GM18507 (cell line): ENCODE measurements at places on chromosomes 2 and 18.

DNA sequence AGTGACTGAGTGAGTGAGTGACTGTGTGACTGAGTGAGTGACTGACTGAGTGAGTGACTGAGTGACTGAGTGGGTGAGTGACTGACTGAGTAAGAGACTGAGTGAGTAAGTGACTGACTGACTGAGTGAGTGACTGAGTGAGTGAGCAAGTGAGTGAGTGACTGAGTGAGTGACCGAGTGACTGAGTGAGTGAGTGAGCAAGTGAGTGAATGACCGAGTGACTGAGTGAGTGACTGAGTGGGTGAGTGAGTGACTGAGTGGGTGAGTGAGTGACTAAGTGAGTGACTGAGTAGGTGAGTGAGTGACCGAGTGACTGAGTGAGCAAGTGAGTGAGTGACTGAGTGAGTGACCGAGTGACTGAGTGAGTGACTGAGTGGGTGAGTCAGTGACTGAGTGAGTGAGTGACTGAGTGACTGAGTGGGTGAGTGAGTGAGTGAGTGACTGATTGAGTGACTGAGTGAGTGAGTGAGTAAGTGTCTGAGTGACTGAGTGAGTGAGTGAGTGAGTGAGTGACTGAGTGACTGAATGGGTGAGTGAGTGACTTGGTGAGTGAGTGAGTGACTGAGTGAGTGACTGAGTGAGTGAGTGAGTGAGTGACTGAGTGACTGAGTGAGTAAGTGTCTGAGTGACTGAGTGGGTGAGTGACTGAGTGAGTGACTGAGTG, 13.3 kb downstream of the MAL start:
- DNase-seq: no peak

GRCh38 chr2:125168442-125168841, 1143.4 kb downstream of the CNTNAP5 start:
- no peak for DNase-seq

- no peak for DNase-seq
Observed at GRCh38 chr2:66186537-66186936, 248.4 kb upstream of the MEIS1 start.

DNA sequence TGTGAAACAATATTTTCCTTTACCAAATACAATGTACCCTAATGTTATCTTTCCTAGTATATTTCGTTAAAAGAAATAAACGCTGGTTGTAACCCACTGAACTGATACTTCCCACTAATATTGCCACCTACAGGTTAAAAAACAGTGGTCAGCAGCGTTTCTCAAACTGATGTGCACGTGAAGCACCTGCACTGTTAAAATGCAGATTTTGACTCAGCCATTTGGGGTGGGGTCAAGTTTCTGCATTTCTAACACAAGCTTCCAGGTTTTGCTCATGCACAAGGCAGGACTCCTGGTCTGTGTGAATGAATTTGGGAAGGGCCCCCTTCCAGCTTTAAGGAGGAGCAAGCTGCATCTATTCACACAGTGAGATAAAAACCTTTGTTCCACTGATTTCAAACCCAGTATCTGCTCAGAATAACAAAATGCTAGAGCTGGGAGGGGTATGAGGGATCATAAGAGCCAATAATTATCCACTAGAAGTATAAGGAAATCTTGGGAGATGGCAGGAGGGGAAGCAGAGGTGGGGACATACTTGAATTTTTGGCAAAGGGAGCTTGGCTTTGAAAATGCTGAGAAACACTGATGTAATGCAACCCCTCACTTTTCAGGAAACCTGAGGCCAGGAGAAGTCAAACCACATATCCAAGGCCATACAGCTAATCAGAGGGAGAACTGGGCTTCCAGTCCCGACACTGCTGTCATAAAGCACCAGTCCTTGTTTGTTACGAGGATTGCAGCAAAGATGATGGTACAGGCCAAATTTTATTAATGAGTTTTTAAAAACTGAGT, 116.2 kb downstream of the RBMS1 start:
- DNase-seq: no peak

GRCh38 chr2:96552315-96553175, 16.0 kb downstream of the ARID5A start:
- DNase-seq: no peak

DNA sequence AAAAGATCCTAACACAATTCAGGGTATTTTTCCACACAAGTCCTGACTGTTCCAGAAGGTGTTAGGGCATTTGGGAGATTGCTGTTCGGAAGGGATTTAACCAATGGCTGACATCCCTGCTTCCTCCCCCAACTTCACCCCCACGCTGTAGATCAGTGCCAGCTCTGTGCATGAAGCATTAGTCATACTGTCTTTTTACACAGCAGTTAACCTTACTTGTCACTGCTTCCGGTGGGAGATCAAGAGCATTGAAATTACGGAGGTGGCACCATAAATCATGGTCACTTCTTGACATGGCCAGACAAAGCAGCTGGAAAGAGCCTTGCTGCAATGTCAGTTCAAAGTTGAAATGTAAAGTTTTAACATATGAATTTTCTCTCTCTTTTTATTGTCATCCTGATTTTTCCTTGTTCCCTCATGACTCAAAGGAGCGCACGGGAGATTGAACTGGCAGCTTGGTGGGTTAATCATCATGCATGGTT, 70.2 kb downstream of the HRH4 start:
- DNase-seq: no peak

DNA sequence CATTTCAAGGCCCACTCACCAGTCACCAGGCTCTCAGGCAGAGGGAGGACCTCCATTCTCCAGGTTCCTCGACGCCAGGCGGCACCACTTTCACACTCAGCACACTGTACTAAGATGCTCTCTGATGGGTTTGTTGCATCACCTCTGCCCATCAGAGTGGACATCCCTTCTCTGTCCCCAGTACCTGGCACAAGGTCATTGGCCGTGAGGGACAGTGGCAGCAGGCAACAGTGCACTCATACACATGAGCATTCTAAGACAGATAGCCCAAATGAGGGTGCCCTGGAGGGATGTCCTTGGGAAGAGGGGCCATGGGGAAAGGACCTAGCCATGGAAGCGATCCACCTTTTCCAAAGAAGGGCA, 3.0 kb upstream of the ADRA2B start:
- no peak for DNase-seq

DNA sequence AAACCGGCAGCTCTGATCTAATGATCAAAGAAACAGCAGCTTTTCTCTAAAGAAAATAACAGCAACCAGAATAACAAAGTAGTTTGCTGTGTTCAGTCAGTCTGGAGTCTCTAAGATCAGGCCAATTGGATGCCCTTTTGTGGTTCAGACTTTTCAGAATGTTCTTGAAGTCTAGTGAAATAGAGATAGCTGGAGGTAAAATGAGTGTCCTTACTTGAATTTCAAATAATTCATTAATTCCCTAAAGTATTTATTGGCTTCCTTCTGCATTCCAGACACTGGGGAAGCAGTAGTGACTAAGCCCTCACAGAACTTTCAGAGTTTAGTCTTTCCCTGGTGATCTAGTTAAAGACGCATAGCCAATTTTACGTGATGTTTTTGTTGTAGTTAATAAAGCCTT, 58.7 kb downstream of the C18orf54 start:
- DNase-seq: no peak

DNA sequence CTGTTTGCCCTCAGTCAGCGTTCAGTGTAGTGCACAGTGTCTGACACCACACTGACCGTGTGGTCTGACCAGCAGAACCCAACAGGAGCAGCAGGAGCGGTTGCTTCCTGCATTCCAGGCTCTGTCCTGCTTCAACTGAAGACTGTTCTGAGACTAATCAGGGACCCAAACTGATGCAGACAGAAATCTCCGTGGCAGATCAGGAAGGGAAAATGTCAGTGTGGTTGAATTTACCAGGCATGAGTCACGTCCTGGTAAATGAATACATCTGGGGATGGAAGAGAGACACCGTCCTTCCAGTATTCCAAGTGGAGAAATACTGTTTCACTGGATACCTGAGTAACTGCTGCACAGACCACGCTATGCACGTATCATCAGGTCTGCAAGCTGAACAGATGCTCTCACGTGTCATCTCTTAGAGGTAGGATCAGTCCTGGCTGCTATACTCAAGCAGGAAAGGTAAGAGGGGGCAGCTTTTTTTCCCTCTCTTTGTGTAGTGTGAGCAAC, 223.6 kb upstream of the EPAS1 start:
- DNase-seq: no peak

DNA sequence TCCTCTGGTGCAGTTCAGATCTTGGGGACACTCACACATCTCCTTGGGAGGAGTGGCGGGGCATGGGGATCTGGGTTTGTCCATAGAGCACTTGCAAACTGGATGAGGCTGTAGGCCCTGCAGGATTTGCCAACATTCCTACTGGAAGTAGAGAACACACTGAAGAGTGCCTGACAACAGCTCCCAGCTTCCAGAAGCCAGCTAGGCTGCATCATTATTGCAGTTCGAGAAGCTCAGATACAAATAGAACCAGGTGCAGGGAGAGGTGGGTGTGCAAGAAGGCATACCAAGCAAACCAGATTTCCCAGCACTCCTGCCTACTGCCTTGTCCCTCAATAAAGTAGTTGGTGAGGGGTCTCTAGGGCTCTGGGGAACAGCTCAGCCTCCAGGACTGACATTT, 52.5 kb downstream of the RHOB start:
- no peak for DNase-seq

DNA sequence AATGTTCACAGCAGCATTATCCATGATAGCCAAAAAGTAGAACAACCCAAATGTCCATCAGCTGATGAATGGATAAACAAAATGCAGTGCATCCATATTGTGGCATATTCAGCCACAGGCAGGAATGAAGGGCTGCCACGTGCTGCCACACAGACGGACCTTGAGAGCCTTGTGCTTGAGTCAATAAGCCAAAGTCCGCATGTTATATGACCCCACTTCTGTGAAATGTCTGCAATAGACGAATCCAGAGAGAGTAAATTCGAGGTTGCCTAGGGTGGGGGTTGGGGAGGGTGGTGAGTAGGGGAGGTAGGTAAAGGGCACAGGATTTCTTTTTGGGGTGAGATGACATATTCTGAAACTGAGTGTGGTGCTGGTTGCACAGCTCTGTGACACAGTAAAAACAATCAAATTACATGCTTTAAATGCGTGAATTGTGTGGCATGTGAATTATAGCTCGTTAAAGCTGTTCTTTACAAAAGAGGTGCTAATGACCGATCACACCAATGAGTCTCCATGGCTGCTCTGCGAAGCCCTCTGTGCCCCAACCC, 38.9 kb upstream of the LDLRAD4 start:
- no peak for DNase-seq
